Liver (tissue), 10 donors: ENCODE measurements at places on chromosomes 6 and 20. TPM values are rescaled to one million over a fixed set of nuclear protein-coding genes. Genes with fewer than 3 reads are reported as not detected.

UBE2V1 gene
- 29.7 TPM for total RNA-seq

HTR1E gene
- not detected for total RNA-seq

CDH26 gene
- 0.70 TPM for total RNA-seq

DNA sequence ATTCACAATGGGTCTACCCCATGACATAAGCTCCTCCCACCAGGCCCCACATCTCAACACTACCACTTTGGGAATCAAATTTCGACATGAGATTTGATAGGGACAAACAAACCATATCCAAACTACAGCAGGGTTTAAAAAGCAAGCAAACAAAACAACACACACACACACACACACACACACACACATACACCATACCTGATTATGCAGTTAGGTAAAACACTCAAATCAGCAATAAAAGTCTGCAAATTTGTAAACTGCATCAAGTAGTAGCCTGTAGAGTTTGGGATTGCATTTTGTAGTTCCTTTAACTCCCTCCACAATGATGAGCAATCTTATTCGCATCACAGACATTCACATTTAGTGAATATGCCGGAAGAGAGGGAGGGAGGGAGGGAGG, 32.6 kb upstream of the TNFAIP3 start:
- H3K27me3 ChIP-seq: no peaks in the 10 kb centered on the region
- no peaks in the 10 kb centered on the region for H3K36me3 ChIP-seq
- no peak for DNase-seq
- H3K4me3 ChIP-seq: no peak overlapping the region
- H3K27ac ChIP-seq: no peak overlapping the region

GRCh38 chr6:48597951-48598350, 487.0 kb upstream of the PTCHD4 start:
- H3K4me3 ChIP-seq: no peak overlapping the region
- H3K27ac ChIP-seq: no peak overlapping the region
- no peaks in the 10 kb centered on the region for H3K4me1 ChIP-seq
- no peaks in the 10 kb centered on the region for H3K36me3 ChIP-seq
- no peak for DNase-seq

GRCh38 chr20:9510911-9511310, 3.5 kb upstream of the LAMP5 start:
- no peak for DNase-seq
- no peaks in the 10 kb centered on the region for H3K36me3 ChIP-seq
- H3K4me3 ChIP-seq: no peak overlapping the region

DNA sequence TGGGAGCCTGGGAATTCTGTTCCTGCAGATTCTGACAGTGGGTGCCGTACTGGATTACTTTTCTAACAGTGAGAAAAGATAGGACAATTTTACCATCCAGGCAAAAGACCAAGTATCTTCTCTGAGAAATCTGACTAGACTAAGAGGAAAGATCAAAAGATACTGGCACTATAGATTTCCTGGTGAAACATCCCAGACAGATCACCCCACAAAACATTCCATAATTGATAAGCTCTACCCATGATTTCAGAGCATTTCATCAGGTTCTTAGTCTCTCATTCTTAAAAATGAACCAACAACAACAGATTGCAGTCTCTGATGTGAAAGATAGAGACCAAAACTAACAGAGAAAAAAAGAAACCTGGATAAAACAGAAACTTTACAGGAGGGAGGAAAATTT, 13.6 kb upstream of the UBR2 start:
- H3K36me3 ChIP-seq: no peaks in the 10 kb centered on the region
- H3K27ac ChIP-seq: no peak overlapping the region
- H3K4me1 ChIP-seq: peaks cover 6% of the 10 kb centered on the region
- no peak for DNase-seq
- no peaks in the 10 kb centered on the region for H3K27me3 ChIP-seq

- no peaks in the 10 kb centered on the region for H3K4me1 ChIP-seq
- no peaks in the 10 kb centered on the region for H3K36me3 ChIP-seq
- H3K27me3 ChIP-seq: no peaks in the 10 kb centered on the region
- H3K4me3 ChIP-seq: no peak overlapping the region
- no peak for DNase-seq
- H3K27ac ChIP-seq: no peak overlapping the region
These were observed 116.0 kb upstream of the JARID2 start for GRCh38 chr6:15129887-15130286.
